ENCODE measurements at places on chromosomes 4 and X. TPM values are rescaled to one million over a fixed set of nuclear protein-coding genes. Genes with fewer than 3 reads are reported as not detected.

GRCh38 chr4:26194764-26195163, 126.0 kb upstream of the RBPJ start:
- no peak overlapping the region for H3K27ac ChIP-seq
- H3K36me3 ChIP-seq, result no peaks in the 10 kb centered on the region
- no peaks in the 10 kb centered on the region for H3K27me3 ChIP-seq
- H3K4me3 ChIP-seq, result no peak overlapping the region

GRCh38 chr4:107721436-107722100, 1.5 kb upstream of the PAPSS1 start:
- no peak overlapping the region for H3K4me3 ChIP-seq
- DNase-seq, result no peak
- peak overlapping the region; percentile 95 for H3K27ac ChIP-seq

DNA sequence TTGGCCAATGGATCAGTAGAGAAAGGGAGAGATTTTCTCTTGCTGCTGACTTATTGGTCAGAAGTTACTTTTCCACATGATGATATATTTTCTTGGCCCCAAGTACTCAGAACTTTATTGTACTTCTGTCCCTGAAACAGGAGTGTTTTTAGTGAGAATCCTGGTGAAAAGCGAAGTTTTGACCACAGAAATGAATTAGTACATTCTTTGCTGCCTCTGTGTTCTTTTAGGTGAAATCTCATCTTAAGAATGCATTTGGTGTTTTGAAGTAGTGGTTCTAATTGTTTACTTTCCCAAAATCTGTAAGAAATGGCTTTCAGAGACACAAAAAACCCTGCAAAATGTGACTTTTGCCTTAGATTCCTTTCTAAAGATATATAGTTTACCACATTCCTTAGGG, 240.4 kb downstream of the FRMPD4 start:
- H3K27me3 ChIP-seq, result no peaks in the 10 kb centered on the region
- H3K4me3 ChIP-seq, result no peak overlapping the region
- H3K27ac ChIP-seq, result no peak overlapping the region

- DNase-seq, result no peak
- H3K4me3 ChIP-seq, result no peak overlapping the region
- no peaks in the 10 kb centered on the region for H3K27me3 ChIP-seq
- no peak overlapping the region for H3K27ac ChIP-seq
- no peaks in the 10 kb centered on the region for H3K36me3 ChIP-seq
These were observed 85.0 kb downstream of the ADRA2C start for GRCh38 chr4:3851211-3851610.

GRCh38 chr4:612749-613125, 12.6 kb upstream of the PDE6B start:
- H3K27me3 ChIP-seq, result no peaks in the 10 kb centered on the region
- H3K36me3 ChIP-seq, result no peaks in the 10 kb centered on the region
- no peak overlapping the region for H3K4me3 ChIP-seq
- DNase-seq, result no peak

DNA sequence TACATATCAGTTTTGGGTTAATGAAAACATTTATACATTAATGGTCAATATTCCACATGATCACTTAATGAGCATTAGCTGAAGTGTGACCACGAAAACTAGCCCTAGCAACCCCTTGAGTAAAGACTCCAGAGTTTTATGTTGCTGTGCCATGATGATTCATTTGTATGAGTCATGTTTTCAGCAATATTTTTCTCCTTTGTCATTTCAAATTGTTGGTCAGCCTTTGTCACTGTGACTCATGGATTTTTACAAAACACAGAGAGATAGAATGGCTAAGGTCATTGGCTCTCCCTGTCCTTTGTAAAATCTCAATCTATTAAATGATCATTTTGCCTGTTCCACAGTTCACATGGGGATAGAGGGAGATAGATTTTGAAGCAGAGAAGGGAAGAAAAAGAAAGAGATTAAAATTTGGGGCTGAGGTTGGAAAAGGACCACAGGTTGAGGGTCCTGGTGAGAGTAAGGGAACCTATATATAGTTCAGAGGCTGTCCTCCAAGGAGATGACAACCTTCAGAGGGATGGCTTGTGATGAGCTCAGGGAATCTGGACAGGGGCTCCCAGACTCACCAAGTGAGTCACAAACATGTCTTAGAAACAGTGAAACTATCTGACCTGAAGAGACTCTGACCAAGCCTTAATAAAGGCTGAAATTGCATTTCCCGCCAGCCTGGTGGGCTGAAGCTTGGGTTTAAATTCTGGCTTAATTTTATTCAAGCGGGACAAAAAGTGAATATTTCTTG, 25.6 kb downstream of the NR0B1 start:
- no peak for DNase-seq
- H3K36me3 ChIP-seq, result no peaks in the 10 kb centered on the region
- peak overlapping the region; percentile 11 for H3K27ac ChIP-seq
- H3K4me1 ChIP-seq, result peaks cover 3% of the 10 kb centered on the region
- H3K27me3 ChIP-seq, result no peaks in the 10 kb centered on the region

Gene FRG2
- total RNA-seq, result not detected

Measured in tibial nerve (tissue), 4 donors.